BJ (cell line): ENCODE measurements at places on chromosomes 1 and 21.

DNA sequence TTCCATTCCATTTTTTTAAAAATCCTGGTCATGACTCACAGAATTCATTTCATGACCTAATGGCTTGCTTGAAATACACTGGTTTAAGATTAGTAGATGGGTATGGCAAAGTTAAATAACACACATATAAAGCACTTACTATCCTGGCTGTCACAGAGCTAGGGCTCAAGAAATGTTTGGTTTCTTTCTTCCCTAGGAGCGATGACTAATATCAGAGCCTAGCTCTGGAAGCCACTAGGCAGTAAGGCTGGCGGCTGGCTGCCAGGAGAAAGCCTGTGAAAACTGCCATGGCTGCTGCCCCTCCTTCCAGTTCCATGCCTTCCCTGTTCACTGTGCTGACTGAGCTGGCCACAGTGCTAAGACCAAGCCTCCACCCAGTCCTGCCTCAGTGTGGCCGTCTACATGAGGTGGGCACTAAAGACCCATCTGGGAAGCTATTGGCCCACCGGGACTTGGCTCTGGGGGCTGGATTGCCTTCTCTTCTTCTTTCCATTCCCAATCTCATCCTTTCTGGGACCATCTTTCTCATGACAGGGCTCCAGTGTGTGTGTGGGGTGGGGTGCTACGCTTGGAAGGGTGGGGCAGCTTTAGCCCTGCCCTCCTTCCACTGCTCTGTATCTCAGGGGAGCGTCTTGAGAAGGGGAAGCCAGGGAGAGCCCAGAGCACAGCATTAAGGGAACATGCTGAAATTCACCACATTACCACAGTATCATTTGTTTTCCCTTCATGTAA lies 10.8 kb upstream of the ASCL5 start:
- peak; percentile 79 for DNase-seq

DNA sequence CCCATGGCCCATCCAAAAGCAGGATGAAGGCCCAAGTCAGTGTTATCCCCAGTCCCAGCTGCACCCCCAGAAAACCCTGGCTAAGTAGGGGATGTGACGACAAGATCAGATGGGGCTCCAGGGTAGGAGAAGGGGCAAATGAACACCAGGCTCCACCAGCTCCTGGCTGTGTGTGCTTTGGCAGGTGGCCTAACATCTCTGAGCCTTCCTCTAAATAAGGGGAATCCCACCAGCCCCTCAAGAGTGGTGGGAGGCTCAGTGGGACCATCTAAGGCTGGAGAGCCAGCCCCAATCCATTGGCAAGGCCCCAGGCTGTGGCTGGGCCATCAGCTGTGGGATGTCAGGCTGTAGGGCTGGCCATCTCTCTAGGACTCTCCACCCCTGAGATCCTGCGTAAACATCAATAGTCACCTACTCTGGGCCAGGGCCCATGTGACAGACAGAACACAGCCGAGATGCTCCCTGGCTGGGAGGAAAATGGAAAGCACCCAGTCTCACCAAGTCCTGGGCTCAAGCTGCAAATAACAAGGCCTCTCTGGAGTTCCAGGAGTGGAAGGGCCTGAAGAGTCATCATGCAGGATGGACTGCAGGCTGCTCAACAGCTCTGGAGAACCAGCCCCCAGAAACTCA lies 7.5 kb downstream of the SDC3 start:
- DNase-seq: no peak

- DNase-seq: no peak
Observed at GRCh38 chr21:42505090-42505726, 8.4 kb upstream of the SLC37A1 start.

- DNase-seq: no peak
Observed at GRCh38 chr21:18157406-18157805, 87.2 kb upstream of the CHODL start.
